ENCODE measurements at places on chromosomes 7 and 10.

GRCh38 chr10:18140149-18140956 is at the start of gene CACNB2:
Gene CACNB2, plus strand, starts transcription at chr10:18140424.
- no peak for DNase-seq

DNA sequence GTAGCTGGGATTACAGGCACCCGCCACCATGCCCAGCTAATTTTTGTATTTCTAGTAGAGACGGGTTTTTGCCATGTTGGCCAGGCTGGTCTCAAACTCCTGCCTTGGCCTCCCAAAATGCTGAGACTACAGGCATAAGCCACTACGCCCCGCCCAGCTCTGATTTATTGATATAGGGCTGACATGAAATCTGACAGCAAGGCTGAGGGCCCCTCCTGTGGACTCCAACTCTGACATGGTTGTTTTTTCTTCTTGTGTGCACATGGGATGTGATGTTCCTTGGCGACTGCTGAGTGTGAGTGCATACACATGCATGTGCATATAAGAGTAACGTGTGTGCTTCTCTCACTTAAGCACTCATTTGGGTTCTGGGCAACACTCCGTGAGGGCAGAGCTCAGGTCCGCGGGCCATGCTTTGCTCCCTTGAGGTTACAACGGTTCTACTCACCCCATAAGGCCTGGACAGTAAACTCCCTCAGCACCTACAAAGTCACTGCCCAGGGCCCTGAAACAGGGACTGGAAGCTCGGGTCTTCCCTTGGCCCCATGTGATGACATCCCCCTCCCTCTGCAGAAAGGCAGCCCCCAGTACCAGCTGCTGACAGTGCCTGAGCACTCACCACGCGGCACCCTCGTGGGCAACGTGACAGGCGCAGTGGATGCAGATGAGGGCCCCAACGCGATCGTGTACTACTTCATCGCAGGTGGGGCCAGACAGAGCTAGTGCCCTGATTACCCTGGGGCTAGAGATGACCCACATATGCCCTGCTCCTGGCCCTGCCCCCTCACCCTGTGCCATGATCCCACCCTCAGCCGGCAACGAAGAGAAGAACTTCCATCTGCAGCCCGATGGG is 33.6 kb upstream of the VSIR start:
- DNase-seq = no peak

GRCh38 chr10:33712825-33713224 is 378.4 kb upstream of the NRP1 start:
- no peak for DNase-seq

GRCh38 chr10:132151286-132151950 is 35.3 kb upstream of the DPYSL4 start:
- DNase-seq = no peak

DNA sequence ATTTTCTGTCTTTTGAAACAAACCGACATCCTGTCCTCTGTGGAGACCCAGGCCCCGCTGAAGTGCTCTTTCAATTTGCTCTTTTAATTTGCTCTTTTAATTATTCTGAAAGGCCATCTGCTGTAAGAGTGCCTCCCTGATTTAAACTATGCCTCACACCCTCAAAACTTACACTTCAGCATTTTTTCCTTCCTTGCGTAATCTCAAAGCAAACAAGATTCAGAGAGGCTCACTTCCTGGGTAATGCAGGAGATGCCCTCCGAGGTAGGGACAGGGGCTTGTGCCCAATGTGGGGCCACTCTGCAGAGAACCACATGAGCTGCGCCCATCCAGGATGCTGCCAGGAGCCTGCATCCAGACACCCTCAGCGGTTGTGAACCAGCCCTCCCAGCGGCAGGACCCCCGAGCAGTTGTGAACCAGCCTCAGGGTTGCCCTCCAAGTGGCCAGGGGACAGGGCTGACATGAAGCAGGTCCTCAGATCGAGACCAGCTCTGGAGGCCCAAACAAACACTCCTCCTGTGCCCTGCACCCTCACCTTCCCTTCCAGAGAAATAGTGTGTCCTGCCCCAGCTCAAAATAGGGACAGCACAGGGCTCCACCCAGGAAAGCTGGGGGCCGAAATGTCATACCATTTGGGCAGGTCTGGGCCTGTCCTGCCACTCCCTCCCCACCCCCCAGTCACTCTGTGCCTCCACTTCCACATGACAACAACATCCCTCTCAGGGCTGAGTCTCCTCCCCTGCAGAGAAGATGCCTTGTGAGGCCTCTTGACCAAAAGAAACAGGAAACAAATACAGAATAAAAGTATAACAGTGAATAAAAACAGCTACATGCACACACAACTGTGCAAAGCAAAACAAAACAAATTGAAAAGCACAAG is 190.4 kb downstream of the PTPRN2 start:
- no peak for DNase-seq

DNA sequence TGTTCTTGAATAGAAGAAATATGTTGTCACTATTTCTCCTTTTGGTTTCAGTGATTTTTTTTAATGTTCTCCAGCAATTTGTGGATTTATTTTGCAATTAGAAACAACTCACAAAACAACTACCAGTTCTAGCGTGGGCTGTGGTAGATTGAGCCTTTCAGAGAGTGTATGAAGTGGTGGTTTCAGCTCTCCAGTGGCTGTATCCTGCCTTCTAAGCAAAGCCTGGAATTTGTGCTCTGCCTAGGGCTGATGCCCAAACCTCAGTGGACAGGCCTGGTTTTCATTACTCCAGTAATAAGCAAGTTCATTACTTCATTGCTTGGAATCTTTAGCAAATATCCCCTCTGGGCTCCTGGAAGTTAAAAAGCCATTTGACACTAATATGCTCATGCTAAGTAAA is 35.9 kb downstream of the APBB1IP start:
- DNase-seq = no peak

- no peak for DNase-seq
These were observed 149.8 kb upstream of the WNT16 start for GRCh38 chr7:121178869-121179497.

DNA sequence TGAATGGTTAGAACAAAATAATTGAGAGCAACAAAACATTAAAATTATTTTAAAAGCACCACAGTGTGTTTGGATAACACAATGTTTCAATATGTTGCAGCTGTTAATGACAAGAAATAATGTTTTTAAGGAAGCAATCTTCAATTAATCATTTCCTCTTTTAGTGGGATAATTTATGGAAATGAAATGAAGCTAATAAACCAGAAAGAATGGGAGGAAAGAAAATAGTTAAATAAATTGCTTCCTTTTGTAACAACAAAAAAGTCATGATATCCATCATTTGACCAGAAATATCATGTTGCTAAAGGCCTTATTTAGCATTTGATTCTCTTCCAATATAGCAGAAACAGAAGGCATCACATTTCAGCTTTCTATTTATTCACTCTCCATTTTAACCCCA is 224.5 kb downstream of the SEMA3A start:
- no peak for DNase-seq

- DNase-seq = no peak
These were observed 113.6 kb downstream of the ADCY1 start for GRCh38 chr7:45687721-45688120.

DNA sequence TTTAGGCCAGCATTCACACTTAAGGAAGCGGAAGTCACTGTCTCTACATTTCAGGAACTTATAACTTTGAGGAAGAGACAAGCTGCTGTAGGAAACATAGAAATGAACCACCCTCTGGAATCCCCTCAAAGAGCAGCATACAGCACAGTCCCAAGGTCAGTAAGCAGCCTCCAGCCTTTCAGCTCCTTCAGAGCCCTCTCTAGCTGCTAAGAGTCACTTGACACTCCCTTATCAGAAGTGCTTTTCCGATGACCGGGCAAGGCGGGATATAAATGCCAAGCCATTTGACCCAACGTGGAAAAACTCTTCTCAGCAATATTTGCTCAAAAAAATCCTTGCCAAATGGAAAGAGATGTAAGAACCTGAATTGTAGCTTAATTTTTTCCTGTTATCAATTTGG is 1284.3 kb downstream of the XPNPEP1 start:
- no peak for DNase-seq

DNA sequence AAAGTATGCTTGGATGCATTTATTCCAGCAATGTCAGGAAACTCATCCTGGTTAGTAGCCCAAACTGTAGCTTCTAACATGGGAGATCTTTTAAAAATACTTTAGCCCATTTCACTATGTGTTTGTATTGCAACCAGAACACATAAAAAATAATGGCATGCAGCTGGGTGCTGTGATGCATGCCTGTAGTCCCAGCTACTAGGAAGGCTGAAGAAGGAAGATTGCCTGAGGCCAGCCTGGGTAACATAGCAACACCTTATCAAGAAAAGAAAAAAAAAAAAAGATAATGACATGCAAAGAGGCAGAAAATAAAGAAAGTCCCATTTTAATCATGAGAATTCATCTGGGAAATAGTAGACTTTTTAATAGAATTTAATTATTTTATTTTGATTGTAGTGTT is 517.0 kb upstream of the TEX47 start:
- DNase-seq = no peak

DNA sequence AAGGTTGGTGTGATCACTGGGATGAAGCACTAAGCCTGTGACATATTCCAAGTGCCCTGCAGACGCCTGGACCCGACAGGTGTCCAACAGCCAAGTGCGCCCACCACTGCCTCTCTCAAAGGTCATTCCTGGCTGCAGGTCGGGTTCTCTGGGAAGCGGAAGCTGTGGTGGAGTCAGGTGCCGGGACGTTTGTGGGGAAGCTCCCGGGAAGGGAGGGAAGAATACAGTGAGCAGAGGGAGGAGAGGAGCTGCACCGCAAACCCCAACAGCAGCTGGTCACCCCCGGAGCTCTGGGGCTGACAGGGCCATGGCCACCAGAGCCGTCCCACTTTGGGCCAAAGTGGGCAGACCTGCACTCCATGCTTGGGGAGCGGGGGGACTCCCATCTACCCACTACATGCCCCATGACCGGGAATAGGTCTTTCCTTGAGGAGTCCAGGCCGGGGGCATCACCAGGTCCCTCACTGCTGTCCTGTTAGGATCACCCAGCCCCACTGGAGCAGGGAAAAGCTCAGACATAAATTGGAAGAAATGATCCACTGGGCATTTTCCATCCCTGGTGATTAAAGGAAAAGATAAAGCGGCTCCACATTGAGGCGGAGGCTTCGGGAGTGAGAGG is 84.5 kb upstream of the PPP2R2D start:
- no peak for DNase-seq

Data from CD4-positive, alpha-beta T cell treated with Interleukin-4 for 4 hours (primary cell).